Urothelium cell line (cell line): ENCODE measurements at places on chromosomes 4 and X.

DNA sequence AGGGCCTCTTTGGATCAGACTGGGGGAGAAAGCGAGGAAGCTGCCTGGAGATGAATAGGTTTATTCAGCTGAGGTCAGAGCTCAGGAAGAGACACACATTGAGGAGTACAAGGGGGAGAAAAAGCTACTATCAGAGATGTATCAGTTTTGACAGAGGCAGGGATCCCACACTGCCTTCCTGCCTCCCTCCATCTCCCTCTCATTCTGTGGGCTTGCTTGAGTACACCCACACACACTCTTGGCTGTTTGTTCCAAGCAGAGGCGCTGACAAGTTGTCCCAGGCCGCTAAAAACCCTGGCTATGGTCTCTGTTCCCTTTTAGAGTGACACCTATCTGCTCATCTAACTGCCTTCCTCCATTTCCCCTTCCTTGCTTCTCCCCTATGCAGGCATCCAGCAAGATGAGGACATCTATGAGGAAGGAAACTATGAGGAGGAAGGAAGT lies 5.2 kb downstream of the TSPYL2 start:
- no peak for DNase-seq

GRCh38 chr4:112647785-112648184 lies 10.8 kb downstream of the LARP7 start:
- no peak for DNase-seq

- no peak for DNase-seq
Observed at GRCh38 chrX:150035531-150035930, 97.2 kb upstream of the EOLA2 start.

GRCh38 chrX:124328765-124329164 lies 3.7 kb upstream of the TEX13D start:
- peak; percentile 6 for DNase-seq

GRCh38 chr4:78551420-78552351 lies at the start of gene ANXA3:
TSS of gene ANXA3 (plus strand) at chr4:78551770. CDS start at chr4:78554474, 2,704 bp downstream.
- peak; percentile 39 for DNase-seq

DNA sequence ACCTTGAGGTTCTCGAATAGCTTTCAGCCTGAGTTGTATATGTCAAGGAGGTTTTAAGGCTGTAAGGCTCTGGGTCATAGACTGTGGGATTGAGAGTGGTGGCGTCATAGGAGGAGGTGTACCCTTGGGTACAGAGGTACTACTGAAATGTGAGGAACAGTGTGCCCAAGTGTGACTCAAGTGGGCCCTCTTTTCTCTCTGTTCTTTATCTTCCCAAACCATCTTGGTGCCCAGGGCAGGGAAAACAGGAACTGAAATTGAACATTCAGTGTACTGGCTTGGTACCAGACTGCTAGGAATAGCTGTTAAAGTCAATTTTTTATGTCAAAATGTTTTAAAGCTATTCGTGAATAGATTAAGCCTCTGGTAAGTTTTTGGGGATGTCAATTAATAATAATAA lies 136.2 kb upstream of the RPS6KA3 start:
- DNase-seq: no peak

DNA sequence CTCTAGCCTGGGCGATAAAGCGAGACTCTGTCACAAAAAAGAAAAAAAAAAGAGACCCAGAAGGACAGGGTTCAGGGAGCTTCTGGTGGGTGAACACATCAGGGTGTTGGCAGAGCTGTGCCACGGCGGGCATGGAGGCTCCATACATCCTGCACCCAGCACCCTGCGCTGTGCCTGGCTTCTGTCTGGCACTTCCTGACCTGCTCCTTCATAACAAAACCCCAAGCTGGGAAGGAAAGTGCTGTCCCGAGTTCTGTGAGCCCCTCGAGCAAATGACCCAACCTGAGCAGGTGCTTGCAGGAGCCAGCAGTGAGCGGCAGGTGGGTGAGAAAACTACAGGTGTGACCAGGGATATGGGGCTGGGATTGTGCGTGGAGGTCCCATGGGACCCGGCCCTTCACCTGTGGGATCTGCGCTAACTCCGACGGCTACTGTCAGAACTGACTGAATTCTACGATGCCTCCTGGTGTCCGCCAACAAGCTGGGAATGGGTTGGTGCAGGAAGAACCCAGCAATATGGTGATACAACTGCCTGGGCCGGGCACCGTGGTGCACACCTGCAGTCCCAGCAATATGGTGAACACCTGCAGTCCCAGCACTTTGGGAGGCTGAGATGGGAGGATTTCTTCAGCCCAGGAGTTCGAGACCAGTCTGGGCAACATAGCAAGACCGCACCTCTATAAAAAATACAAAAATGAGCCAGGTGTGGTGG lies 18.9 kb downstream of the ASMTL start:
- DNase-seq: no peak

DNA sequence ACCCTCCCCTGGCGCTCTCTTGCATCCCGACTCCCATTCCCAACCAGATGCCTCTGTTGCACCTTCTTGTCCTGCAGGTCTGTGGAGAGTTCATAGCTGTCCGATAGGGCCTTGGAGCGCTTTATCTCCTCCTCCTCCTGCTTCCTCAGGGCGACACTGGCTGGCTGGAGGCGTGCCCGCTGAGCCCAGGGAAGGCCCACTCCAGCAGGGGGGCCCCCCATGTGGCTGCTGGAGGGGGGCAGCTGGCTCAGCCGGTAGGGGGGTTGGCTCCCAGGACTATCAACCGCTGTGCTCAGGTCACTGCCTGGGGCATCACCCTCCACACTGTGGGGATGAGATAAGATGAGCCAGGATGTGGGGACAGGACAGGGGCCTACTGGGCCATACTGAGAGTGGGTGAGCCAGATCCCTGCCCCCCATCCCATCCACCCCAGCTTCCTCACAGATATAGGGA lies 25.6 kb downstream of the IQSEC2 start:
- no peak for DNase-seq
